Activated effector memory CD4-positive, alpha-beta T cell treated with Interleukin-2 at 50 U/mL for 16 hours (primary cell): ENCODE measurements at places on chromosomes 12 and 14.

- DNase-seq: no peak
Measured at GRCh38 chr12:45732936-45733335, 3.4 kb downstream of the ARID2 start.

DNA sequence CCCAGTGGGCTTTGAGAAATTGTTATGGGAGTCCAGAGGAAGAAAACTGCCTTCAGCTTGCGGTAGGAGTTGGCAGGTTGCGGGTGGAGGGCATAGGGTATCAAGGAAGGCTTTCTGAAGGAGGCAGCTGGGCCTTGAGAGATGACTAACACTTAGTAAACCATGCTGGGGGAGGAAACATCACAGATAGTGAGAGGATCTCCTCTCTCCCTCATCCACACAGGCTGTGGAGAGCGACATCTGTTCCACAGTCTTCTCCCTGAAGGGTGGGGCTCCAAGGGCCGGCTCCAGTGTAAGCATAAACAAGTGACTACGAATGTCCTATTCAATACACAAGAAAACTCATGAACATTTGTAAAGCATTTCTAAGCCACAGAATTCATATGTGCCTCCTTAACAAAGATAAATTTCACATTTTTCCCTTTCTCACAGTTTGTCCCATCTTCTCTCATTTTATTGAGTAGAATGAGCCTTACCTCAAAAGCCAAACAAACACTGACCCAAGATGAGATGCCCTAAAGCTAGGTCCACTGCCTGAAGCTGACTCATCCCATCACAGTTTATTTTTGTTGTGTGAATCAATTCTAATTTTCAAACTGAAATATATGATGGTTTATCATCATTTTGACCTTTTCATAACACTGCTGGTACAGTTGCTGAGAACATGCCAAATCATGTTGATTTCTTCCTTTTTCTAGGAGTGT lies 227.9 kb downstream of the SLC25A21 start:
- DNase-seq: no peak

DNA sequence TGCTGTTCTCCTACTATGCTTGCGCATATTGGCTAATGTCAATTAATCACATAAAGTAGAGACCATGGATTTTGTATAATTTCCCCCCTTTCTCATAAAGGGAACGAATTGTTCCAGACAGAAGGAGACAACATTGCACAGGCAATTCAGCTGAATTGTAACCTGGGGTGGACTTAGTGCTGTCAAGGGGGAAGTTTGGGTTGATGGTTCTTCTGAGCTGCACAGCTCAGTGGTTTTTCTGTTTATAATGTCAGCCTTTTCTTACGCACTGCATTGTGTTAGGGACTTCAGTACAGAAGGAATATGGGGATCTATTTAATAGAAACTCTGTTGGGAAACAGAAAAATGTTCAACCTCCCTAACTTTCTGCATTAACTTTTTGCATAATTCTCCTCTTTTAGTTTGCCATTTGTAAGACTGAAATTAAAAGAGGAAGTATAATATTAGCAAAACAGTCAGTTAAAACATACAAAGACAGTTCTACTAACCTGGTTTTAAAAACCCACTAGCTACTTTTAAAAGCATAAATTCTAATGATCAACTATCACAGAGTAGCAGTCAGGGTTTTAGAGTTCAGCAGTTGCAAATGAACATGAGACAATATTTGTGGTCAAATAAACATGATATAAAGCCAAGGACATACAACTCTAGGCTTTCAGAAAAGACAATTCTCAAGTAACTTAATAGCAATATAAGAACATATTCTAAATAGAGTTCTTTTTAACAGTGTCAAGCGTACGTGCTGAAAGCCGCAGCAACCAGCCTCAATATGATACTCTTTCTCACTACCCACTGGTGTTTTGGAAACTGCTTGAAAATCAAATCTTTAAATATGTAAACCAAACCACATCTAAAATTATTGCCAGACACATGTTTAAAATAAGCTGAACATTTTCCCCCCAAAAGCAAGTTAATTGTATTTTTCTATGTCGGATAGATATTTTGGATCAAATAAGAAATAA lies 393.0 kb downstream of the FSCB start:
- no peak for DNase-seq

- DNase-seq: no peak
Measured at GRCh38 chr14:20789230-20789813, 8.3 kb downstream of the RNASE6 start.

GRCh38 chr12:112294793-112295192 lies 87.4 kb downstream of the HECTD4 start:
- DNase-seq: no peak

GRCh38 chr12:124053851-124054250 lies 80.8 kb downstream of the ZNF664 start:
- no peak for DNase-seq

GRCh38 chr14:74049876-74050495 lies 30.8 kb downstream of the BBOF1 start:
- DNase-seq: no peak

GRCh38 chr14:53409289-53409688 lies 256.2 kb upstream of the DDHD1 start:
- no peak for DNase-seq

DNA sequence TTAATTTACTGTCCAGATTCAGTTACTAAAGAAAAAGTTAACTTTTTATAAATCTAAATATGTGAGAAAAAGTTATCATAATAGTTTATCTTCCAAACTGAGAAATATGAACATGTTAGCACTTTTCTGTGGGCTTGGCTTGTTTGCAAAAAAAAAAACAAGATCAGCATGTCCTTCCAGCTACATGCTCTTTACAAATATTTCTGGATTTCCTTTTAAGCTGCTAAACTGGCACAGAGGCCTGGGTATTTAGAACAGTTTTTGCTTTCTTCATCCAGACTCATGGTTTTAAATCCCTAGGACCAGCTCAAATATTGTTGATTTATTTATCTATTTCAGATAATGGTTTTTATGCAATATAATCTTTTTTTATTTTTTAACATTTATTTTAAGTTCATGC lies 1444.5 kb upstream of the FLRT2 start:
- no peak for DNase-seq

DNA sequence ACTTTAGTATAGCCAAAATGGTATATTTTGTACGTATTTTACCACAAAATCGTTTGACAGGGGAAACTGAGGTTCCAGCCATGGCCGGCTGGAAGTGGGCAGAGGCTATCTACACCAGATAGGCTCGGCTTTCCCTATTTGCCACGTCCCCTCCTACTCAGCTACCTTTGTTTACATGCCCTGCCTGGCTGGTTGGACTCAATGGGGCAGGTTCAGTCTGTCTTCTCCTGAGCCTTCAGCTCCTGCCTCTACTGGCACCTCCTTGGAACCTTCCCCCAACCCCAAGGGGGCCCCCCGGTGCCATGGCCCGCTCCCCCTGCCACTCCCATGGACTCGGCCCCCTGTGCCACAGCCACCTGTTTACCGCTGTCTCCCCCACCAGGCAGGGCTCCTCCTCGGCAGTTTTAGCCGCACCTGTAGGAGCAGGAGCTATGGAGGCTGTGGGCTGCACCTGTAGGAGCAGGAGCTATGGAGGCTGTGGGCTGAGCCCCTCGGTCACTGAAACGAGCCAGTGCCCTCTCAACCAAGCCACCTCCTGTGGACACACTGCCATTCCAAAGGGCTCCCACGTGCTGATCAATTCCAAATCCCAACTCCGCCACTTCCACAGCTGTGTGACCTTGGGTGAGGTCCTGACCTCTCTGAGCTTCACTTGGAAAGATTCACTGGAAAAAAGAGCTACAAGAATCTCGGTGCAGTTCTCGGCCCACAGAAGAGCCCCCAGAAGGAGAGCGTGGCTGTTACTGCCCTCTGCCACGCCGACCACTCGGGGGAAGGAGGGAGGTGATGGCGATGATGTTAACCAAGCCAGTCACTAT lies 62.2 kb downstream of the NCOR2 start:
- DNase-seq: no peak

GRCh38 chr12:55250944-55251343 lies 6.5 kb downstream of the OR6C74 start:
- DNase-seq: no peak

DNA sequence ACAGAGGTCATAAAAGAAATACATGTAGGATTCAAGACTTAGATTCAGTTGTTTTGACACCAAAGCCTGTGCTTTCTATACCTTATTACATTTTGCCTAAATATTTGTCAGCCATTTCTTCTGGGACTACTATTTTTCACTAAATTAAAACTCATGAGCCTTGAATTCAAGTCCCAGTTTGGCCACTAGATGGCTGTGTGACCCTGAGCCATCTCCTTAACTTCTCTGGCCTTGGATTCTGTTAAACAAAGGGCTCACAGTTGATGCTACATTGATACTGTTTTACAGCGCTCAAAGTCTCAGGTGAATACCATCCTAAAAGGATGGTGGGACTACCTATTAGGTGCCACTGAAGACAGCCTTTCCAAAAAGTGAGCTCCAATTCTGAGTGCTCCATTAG lies 39.6 kb upstream of the CCDC198 start:
- no peak for DNase-seq

DNA sequence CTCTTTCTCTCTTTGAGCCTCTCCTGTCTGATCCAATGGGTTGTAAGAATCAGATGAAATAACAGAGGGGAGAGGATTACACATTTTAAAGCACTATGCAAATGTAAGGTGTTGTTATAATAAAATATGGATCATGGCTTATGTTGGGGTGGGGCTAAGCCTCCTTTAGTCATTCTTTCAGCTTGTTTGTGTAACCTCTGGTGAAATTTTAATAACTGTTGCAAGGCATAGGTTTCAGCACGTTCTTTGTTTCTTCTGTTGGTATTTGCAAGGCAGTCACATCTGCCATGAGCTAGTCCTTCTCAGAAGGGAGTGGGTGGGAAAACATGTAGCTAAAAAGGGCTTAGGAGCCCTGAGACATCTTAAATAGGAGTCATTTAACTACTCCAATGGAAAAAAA lies 74.8 kb upstream of the FRMD6 start:
- DNase-seq: no peak

- no peak for DNase-seq
Measured at GRCh38 chr12:2624543-2625288, 170.1 kb upstream of the FKBP4 start.

DNA sequence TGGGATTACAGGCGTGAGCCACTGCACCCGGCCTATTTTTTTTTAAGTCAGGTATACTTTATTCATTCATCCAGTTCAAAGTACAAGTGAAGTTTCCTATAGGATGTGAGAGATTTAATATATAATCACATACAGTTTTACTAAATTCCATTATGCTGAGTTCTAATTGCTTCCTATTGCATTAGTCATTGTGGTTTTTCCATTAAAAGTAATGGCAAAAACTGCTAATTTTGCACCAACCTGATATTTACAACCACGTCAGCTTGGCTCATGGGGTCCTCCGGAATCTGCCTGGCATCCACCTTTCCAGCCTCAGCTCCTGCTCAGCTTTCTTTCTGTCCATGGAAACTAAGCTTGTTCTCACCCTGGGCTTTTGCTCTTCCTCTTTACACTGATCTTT lies 67.0 kb upstream of the CSRP2 start:
- no peak for DNase-seq

DNA sequence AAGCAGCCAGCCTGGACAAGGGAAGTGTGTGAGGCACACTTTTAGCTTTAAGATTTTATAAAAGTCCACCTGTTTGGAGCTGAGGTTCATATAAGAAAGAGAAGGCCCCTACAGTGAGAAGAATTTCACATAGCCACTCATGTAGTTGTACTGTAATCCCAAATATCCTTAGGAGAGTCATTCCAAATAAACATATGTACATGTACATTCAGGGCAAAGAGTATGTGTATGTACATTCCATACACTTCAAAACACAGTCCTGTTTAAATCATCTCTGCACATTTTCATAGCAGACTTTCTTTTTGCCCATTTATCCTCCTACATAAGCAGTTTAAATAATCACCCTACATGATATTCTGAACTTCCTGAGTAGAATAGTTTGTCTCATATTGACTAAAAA lies 87.6 kb downstream of the GPR65 start:
- DNase-seq: no peak

GRCh38 chr12:62860501-62861411 lies 74.2 kb downstream of the PPM1H start:
- DNase-seq: no peak

DNA sequence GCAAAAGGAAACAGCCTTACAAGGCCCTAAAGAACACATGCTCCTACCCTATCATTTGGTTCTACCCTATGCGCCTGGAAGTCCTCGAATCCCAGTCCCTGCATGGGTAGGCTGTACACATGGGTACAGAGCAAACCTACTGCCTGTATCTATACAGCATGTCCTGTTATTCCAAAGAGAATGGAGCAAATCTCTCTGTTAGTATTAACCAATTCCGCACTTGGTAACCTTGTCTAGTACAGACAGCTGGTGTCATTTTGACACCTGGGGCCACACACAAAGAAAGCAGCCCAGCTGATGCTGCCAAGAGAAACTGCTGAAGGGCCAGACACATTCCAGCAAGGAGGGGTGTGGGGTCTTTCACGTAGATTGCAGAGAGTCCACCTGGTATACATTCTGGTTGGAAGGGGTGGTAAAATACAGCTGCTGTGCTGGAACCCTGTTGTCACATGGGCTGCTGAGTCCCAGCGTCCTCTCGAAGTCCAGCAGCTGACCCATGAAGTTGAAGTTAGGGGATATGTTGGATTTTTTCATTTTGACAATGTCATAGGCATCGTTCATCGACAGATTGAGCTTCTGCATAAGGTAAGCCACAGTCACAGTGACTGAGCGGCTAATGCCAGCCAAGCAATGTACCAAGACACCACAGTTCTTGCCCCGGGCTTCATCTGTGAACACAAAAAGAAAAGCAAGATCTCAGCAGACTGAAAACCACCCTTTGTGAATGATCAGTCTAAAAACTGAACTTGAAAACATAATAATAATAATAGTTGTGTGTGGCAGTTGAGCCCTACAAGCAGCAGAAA lies 3.2 kb downstream of the DUSP6 start:
- DNase-seq: no peak

DNA sequence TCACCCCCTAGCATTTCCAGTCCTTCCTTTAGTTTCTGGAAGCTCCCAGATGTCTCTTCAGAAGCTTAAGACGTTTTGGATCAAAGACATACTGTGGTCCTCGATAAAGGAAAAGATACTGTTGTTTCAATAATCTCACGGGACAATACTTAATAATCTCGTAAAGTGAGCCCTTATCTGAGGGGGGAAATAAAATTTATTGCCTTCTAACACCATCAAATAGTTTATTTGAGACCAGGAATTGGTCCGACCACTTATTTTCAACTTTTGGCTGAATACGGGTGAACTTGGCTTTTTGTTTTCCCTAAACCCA lies 640 bp upstream of the G2E3 start:
- no peak for DNase-seq

DNA sequence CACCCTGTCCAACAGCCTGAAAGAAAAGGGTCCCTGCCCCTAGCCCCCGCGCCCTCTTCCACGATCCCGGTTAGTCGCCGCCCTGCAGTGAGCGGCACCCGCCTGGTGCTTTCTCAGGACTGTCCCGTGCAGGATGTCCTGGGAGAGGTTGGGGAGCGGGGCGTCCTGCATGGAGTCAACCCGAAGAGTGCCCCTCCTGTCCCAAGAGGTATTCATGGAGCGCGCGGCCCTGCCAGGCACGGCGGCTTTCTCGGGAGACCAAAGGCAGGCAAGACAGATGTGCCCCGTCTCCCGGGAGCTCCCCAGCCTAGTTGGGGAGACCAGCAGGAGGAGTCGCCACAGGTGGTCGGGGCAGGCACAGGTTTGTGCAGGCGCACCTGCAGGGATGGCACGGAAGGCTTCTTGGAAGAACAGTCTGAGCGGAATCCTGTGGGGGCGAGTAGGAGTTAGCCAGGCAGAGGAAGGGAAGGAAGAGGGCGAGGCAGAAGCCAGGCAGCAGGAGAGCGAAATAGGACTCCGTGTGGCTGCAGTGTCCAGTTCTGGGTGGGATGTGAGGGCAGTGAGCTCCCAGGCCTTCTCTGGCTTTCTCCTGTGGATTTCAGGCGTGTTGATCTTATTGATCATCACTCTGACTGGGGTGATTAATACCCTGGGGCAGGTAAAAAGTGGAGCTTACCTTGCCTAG lies 723 bp downstream of the SIVA1 start:
- DNase-seq: no peak

GRCh38 chr12:106425061-106425702 lies 67.6 kb downstream of the POLR3B start:
- no peak for DNase-seq
